ENCODE measurements at places on chromosomes 1 and 21.

- no peak for DNase-seq
Observed at GRCh38 chr1:230899841-230900251, 31.5 kb upstream of the C1orf198 start.

GRCh38 chr1:244369256-244370057 is 82.3 kb downstream of the ADSS2 start:
- peak; percentile 85 for DNase-seq

GRCh38 chr1:106688446-106688845 is 368.0 kb upstream of the PRMT6 start:
- peak; percentile 25 for DNase-seq

DNA sequence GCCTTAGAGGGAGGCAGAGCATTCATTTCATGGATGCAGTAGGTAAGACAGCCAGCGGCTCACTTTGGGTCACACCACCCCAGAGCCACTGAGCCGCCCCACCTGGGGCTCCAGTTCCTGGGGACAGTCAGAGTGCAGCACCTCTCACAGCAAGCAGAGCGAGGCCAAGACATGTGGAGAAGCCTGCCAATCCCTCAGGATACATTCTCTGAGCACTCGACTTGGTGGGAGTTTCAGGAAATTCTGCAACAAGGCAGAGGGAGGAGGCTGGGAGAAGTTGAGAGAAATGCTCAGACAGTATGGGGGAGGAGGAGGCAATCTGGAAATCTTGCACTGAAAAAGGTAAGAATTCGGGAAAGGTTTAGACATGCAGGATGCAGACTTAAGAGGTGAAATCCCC is 60.8 kb upstream of the WLS start:
- DNase-seq = no peak

GRCh38 chr1:186149591-186149990 is 225.5 kb downstream of the TPR start:
- DNase-seq = no peak

- DNase-seq = no peak
Observed at GRCh38 chr1:220748936-220749335, 814 bp downstream of the MTARC2 start.

- no peak for DNase-seq
Observed at GRCh38 chr1:197899037-197899436, 3.4 kb upstream of the C1orf53 start.

DNA sequence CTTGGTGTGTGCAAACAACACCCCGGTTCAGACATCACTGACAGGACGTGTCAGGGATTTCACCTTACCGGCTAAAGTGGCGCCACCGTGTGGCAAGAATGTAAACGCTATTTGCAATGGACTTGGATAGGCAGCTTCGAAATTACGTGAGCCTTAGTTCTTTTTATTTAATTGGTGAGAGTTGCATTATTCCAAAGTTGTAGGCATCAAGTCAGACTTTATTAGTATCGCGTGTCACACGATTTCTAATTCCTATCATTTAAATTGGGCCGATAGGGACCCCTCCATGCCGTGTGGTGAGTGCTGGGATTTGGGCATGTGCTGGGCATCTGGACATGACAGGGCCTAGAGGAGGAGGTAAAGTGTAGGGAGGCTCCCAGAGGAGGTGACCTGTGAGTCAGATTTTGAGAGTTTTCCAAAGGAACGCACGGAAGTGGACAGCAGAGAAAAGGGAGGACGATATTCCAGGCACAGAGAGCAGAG is 14.5 kb upstream of the CPT2 start:
- peak; percentile 52 for DNase-seq

GRCh38 chr1:94050675-94051074 is 70.3 kb downstream of the ABCA4 start:
- DNase-seq = no peak

DNA sequence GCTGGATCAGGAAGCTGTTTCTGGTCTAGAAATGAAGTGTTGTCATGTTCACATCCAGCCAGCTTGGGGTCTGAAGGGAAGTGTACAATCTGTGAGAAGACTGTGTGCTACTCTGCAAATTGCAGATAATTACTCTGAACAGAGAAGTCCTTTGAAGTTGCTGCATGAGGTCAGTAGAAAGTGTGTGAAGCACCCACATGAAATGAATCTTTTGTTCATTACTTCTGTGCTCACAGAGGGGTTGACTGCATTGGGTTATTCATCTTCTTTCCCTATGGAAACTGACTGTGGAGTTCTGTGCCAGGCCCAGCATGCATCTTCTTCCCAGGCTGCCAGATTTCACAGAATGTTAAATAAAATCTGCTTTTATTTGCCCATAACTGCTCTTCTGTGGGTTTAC is 47.1 kb downstream of the CTH start:
- no peak for DNase-seq

DNA sequence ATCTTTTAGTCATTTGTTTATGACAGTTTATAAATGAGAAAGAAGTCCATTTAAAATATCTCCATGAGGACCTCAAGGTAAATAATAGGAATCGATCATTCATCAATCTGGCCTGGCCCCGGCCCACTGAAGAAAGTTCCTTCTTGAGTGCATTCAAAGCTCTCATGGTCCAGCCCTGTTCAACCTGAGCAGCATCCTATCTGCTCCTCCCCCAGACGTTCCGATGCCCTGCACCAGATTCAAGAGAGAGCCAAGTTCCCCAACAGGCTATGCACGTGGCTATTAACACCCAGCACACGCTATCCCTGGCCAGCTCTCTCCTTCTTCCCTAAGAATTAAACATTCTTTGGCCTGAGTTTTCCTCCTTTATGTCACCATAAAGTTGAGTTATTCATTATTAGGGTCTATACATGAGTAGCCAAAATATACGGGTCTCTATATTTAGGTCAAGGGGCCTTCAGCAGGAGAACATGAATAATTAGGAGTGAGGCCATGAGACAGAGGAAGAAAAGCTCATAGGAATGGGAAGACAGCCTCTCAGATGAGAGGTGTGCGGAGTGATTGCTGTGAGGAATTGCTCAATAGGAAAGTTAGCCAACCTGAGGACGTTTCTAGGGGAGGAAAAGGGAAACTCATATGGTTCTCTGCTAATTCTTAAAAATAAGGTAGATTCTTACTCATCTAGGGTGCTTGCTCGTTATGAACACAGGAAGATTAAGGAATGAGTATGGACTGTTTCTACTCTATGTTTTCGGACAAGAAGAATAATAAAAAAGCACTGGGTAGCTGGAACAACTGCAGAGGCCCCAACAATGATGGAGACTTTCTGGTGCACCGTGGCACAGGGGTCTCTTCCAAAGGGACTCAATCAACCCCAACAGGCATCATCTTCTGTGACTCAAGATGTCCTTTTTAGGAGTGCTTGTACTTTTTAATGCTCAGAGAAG is 23.6 kb downstream of the RUNX1 start:
- DNase-seq = no peak

GRCh38 chr1:82848043-82848442 is 1047.3 kb downstream of the ADGRL2 start:
- DNase-seq = no peak

- no peak for DNase-seq
Observed at GRCh38 chr21:40490408-40490807, 356.6 kb downstream of the DSCAM start.

GRCh38 chr1:207336559-207337467 is 15.3 kb downstream of the CD55 start:
- no peak for DNase-seq

DNA sequence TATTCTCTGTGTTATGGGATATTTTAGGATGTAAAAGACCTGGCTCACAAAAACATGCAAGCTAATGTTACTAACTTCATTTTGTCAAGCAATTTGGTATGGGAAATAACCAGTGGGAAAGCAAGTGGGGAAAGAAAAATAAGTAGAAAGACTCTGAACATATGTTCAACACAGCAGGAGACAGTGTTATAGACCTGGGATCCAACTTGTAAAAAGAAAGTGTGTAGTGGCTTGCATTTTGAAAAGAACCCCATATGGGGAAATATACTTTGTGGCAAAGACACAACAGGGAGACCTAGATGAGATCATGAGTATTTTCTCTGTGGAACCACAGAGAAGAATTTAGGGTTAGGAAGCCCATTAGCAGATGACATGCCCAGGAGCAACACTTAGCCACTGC is 212.7 kb upstream of the NRIP1 start:
- DNase-seq = no peak

DNA sequence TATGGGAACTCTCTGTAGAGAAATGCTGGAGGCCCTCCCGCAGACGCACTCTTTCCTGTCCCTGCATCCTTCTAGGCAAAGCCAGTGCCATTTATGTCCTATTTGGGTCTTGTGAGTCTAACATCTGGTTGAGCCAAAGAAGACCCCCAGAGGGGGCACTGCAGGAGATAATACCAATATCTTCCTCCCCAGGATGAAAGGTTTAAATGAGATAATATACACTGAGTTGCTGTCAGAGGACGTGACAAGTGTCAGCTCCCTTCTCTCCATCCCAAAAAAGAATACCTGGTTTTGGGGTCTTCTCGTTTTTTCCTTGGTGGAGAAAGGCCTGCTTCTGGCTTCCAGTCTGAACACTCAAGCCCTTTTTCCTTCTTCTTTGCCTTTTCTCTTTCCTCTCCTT is 7.6 kb downstream of the TCEA3 start:
- DNase-seq = no peak

- DNase-seq = no peak
Observed at GRCh38 chr1:177124577-177125278, 39.8 kb downstream of the ASTN1 start.

DNA sequence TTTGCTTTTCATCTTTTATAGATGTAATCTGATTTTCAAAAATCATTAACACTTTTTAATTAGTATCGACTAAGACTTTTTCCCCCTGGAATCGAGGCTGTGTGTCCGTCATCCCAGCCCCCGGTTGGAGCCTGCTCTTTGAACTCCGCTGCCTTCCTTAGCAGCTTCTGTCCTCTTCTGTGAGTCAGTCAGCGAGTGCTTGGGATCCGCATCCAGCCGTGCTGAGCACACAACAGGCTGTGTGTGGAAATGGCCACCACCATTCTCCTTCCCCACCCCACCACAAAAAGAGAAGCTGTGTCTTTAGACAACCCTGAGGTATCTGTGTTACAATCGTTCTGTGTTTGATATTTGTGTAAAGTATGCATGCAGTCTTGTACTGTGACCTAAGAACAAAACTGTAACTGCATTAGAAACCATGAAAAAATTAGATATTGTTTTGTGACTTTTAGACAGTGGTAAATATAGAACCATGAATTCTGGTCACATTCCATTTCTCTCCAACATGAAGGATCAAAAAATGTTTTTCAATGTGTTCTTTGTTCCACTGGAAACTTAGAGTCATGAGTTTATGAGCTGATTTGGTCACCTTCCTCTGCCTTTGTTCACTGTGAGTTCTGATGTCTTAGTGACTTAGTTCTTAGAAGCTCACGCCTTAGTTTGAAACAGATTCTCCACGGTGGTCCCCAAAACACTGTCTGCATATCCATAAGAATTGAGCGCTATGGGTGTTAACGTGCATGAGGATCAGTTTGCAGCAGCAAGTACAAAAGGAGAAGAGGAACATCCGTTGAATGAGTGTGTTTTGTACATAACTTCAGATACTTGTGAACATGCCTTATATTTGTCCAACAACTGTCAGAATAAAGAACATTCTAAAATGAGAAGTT is 64.7 kb downstream of the VPS26C start:
- no peak for DNase-seq

- DNase-seq = peak; percentile 92
Observed at GRCh38 chr21:24941316-24942185, 665.7 kb downstream of the MRPL39 start.

- no peak for DNase-seq
Observed at GRCh38 chr1:183634429-183635065, 1.0 kb downstream of the ARPC5 start.

DNA sequence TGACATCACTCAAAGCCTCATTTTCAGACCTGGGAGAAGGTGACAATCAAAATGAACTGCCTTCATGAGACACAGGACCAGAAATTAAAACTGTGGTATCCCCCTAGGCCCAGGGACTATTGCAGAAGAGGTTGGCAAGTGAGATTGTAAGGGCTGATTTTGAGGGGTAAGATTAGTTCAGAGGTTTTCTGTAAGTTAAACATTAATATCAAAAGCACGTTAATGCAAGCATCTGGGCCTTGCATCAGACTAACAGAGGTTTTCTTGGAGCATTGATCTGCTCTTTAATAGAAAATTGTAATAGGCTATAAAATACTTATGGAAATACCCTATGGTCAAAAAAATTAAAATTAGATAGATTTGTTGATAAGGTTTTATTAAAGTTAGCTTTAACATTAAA is 14.6 kb upstream of the GBP4 start:
- no peak for DNase-seq

DNA sequence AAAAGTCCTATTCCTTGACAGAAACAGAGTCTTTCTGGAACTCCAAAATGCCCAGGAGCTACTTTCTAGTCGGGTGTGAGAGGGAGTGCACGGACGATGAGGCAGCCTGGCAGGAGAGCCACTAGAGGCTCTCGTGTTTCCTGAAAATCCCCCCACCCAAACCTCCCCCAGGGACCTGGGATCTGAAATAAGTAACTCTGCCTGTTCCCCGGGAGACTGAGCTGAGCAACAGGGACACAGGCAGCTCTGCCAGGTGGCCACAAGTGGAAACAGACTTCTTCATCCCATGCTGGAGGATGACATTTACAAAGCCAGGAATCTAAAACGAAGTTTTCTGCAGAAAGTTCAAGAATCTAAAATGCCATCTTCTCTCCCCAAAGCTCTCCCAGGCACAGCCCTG is 77.1 kb downstream of the ITPKB start:
- DNase-seq = no peak

- DNase-seq = no peak
Observed at GRCh38 chr21:9758888-9759287, 762.5 kb upstream of the TPTE start.

- DNase-seq = no peak
Observed at GRCh38 chr1:25564777-25565574, 21.6 kb downstream of the LDLRAP1 start.

GRCh38 chr1:21296509-21297354 is 6.5 kb upstream of the ECE1 start:
- no peak for DNase-seq

GRCh38 chr21:29534448-29534847 is 235.7 kb downstream of the BACH1 start:
- no peak for DNase-seq

DNA sequence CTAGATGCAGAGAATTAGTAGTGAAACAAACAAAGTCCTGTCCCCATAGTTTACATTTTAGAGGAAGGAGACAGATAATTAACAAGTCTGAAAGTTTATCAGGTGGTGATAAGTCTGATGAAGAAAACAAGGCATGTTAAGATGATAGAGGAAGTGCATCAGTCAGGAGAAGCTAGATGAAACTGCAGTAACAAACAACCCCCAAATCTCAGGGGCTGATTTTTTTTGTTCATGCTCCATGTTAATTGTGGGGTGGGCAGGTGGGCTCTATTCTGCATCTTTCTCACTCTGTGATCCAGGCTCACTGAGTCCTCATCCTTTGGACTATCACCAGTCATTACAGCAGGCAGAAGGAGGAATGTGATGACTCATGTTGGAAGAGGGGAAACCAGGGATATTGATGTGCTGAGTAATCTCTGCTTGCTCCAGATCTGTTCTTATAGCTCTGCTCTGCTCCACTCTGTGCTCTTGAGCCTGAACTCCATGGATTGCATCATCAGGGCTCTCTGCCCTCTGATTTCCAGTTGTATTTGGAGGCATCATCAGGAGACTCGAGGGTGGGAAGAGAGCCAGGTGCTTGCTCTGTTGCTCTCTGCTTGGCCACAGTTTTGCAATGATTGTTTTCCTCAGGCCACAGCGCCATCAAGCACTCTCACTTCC is 166.9 kb downstream of the IER5 start:
- DNase-seq = no peak

All from LNCaP clone FGC (cell line).